ENCODE measurements at places on chromosomes 5 and 9.

- DNase-seq = no peak
Observed at GRCh38 chr9:79425840-79426239, 145.9 kb upstream of the TLE4 start.

DNA sequence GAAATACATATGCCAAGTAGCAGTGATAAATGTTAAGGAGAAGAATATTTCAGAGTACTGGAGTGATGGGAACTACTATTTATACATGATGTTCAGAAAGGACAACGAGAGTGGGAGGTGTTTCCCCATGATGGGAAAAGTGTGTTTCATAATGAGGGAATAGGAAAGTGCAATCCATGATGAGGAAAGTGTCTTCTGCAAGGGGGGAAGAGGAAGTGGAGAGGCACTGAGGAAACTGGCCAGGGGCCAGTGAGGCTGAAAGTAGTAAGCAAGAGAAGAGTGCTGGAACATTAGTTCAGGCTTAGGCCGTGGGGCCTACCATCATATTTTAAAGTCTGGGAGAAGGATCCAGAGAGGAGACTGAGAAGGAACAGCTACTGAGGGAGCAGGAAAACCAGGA lies 327.2 kb downstream of the SLF1 start:
- no peak for DNase-seq

GRCh38 chr5:94174748-94175411 lies 433.5 kb upstream of the POU5F2 start:
- no peak for DNase-seq

- no peak for DNase-seq
Observed at GRCh38 chr5:90909940-90910339, 351.3 kb downstream of the ADGRV1 start.

GRCh38 chr9:136297016-136297691 lies 6.7 kb downstream of the CCDC187 start:
- DNase-seq = no peak

DNA sequence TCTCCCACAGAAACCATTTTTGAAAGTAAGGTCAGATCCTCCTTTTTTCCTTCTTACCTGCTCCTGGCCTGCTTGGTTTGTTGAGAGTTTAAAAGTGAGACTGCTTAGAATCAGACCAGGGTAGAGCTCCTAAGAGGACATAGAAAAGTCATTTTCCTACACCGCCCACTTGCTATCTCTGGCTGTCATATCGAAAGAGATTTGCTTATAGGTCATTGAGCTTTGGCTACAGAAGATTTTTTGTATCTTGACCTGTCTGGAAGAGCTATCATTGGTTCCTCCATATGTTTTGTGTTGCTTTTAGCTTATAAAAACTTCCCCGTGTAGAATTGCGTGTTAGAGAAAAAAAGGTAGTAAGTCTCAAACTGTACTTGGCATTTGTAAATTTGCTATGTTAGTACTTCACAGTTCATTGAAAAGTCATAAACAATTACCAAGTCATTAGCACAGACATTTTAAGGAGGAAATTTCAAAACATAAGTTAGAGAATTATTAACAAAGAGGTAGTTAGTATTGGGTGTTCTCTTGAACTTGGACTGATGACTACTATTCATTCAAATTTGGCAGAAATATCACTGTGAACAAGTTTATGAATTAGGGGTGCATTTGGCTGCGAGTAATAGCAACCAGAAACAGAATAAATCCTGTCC lies 96.6 kb downstream of the MAN2A1 start:
- DNase-seq = no peak

GRCh38 chr9:2230362-2230761 lies 215.2 kb downstream of the SMARCA2 start:
- DNase-seq = no peak
